ENCODE measurements at places on chromosomes 12 and 14.
A peak's percentile ranks its signal among the peaks of the same experiment; 100 is the strongest.

DNA sequence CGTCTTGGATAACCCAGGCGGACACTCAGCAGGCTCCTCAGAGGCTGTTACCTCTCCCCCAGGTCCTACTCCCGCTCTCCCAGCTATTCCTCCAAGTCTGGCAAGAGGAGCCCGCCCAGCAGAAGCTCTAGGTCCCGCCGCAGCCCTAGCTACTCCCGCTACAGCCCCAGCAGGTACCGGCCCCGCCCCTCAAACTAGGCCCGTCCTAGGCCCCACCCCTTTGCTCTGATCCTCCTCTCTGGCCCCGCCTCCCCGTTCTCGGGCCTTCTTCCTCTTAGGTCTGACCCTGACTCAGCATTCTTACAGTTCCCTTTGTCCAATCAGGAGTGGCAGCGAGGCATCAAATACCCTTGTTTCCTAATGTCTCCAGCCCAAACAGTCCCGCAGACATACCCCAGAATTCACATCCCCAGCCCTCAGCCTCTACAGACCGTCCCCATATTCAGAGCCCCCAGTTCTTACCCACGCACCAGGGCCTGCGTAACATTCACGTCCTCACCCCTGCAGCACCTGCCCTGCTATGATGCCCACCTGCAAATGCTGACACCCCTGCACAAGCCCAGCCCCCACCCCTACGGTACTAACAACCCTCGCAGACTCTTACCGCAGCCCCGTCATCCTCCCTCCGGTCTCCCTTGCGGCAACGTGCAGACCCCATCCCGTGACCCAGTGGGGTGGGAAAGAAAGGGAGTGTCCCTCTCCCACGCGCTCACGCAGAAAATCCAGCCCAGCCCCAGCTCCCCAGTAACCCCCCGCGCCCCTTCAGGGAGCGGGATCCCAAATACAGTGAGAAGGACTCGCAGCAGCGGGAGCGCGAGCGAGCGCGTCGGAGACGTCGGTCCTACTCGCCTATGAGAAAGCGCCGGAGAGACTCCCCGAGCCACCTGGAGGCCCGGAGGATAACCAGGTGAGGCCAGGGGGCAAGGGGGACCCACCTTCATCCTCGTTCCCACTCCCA is 25.0 kb upstream of the HSPB8 start:
- DNase-seq: no peak

DNA sequence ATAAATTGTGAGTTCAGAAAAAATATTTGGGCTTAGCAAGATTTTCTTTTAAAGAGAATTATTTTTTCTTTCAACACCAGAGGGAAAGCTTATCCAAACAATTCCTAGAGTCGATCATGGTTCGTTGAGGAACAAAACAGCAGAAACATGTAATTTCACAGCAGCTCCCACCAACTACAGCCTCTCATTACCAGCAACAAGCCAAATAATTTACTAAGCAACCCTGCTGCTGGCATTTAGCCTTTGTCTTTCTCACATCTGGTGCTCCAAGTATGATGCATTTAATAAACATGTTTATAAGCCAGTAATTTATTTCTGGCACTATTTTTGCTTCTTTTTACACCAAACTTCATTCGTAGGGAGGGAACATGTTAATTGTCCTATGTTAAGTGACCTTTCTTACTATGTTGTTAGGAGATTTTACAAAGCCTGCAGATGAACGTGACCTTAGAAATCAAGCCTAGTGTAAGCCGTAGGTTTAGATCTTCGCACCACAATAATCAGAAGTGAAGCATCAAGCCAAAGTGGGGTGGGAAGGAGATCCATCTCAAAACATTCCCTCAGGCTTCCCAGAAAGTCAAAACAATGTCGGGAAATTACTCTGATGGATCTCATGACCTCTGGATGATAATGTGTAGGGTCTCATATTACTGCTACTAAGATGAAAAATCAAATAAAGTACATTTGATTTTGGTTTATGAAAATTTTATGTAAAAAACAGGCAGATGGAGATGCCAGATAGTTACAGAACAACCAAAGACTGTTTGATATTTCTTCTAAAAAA is 128.4 kb downstream of the RPAP3 start:
- DNase-seq: no peak

DNA sequence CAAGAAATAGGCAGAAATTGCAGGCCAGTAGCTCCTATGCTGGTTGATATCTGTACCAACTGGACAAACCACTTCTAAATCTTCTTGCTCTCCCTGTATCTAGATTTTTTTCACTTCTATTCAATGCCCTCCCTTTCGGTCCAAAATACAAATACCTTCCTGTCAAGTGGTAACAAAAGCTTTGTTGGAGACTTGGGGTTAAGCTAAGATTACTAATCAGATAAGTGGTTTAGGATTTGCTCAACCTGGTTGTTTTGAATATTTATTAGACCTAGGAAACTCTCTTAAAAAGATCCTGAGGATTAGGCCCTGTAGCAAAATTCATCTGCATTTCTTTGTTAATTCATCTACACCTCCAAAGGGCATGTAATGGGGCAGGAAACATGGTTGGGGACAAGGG is 410.1 kb downstream of the NAV3 start:
- no peak for DNase-seq

DNA sequence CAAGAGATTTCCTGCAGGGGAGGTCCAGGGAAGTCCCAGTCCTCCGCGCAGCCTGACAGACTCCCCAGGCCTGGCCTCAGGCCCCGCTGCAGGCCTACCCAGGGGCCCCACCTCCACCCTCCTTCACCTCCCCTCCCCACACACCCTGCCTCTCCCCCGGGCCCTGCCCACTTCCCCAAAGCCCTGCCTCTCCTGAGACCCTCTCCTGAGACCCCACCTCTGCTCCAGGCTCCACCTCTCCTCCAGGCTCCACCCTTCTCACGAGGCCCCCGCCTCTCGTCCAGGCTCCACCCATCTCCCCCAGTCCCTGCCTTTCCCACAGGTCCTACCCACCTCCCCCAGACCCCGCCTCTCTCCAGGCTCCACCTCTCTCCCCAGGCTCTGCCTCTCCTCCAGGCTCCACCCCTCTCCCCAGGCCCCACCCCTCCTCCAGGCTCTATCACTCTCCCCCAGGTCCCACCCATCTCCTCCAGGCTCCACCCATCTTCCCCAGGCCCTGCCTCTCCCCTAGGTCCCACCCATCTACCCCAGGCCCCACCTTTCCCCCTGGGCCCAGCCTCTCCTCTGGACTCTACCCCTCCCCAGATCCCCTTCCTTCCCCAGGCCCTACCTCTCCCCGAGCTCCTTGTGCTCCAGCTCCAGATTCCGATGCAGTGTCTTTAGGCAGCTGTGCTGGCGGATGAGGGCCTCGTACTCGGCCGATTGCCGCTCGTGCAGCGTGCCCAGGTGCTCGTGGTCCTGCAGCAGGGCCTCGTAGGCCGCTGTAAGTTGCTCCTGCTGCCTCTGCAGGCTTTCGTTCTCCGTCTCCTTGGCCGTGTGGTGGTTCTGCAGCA is 58.8 kb upstream of the GPR68 start:
- no peak for DNase-seq

GRCh38 chr12:26318661-26319068 is 123.3 kb downstream of the SSPN start:
- peak; percentile 78 for DNase-seq

All from suprapubic skin (tissue), 4 donors.